ENCODE measurements at places on chromosomes 2 and 18.

DNA sequence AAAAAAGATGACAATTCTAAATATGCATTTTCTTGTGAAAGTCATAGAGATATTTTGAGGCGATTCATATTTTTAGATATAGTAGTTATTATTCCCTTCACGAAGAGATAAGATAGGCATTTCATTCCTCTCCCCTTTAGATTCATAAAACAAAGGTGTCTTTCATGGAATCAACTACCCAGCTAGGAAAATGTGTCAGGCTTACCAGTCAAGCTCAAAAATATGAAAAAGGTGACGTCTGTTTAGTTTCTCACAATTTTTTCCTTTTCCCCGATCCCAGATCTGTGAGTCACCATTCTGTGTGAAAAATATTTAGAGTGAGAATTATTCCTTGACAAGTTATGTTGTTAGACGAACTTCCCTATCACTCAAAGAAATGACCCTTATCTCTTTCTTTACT is 95.4 kb upstream of the FN1 start:
- peak overlapping the region; percentile 97 for H3K27ac ChIP-seq
- H3K4me1 ChIP-seq = peaks cover 70% of the 10 kb centered on the region
- H3K27me3 ChIP-seq = no peaks in the 10 kb centered on the region
- DNase-seq = peak; percentile 83

DNA sequence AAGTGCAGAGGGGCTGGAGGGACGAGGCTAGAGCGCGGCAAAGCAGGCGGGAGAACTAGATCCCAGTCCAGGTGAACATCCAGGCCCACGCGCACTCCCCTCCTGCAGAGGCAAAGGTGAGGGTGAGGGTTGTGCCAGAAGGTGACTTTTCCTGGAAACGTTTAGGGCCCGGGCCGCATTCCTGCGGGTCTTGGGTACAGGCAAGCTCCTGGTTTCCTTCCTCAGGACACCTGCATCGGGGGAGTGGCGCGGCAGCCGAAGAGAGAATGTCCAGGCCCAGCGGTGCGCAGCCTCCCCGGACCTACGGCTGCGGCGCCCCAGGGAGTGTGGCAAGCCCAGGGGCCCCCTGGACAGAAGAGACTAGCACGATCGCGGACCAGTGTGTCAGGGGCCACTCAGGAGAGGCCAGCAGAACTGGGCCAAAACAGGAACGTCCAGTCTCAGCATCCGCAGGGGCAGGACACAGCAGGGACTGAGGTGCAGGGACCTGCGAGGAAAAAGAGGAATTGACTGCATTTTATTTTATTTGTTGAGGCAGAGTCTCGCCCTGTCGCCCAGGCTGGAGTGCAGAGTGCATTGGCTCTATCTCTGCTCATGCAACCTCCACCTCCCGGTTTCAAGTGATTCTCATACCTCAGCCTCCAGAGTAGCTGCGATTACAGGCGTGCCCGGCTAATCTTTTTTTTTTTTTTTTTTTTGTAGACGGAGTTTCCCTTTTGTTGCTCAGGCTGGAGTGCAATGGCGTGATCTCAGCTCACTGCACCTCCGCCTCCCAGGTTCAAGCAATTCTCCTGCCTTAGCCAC is 8.7 kb upstream of the IMPA2 start:
- no peaks in the 10 kb centered on the region for H3K27me3 ChIP-seq
- no peak for DNase-seq
- H3K4me1 ChIP-seq = no peaks in the 10 kb centered on the region

DNA sequence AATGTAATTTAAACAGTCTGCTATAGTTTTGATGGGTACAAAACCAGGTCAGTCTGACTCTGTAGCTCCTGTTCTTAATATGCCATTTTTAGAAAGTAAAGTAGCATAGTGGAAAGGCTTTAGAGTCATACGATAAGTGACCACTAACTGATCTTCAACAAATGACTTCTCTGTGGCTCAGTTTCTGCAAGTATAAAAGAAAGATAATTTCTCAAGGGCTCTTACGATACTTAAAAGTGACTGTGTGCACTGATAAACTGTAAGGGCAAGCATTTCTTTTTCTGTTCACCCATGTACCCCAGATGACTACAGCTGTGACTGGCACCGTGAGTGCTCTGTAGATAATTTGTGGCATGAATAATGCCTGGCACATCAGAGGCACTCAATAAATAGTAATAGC is 178.7 kb downstream of the LCLAT1 start:
- no peaks in the 10 kb centered on the region for H3K36me3 ChIP-seq
- no peak overlapping the region for H3K27ac ChIP-seq
- no peaks in the 10 kb centered on the region for H3K27me3 ChIP-seq
- peaks cover 17% of the 10 kb centered on the region for H3K4me1 ChIP-seq

- no peak for DNase-seq
- no peaks in the 10 kb centered on the region for H3K27me3 ChIP-seq
- no peak overlapping the region for H3K27ac ChIP-seq
- peaks cover 18% of the 10 kb centered on the region for H3K4me1 ChIP-seq
- no peaks in the 10 kb centered on the region for H3K36me3 ChIP-seq
These were observed 130.2 kb downstream of the NCKAP5 start for GRCh38 chr2:133438026-133438425.

GRCh38 chr2:73070643-73071359 is 711 bp downstream of the SFXN5 start:
- peak overlapping the region; percentile 78 for H3K4me3 ChIP-seq
- no peaks in the 10 kb centered on the region for H3K27me3 ChIP-seq
- DNase-seq = peak; percentile 72
- no peaks in the 10 kb centered on the region for H3K36me3 ChIP-seq
- peaks cover 9% of the 10 kb centered on the region for H3K4me1 ChIP-seq

GRCh38 chr18:25990473-25990872 is 99.9 kb downstream of the SS18 start:
- H3K4me3 ChIP-seq = no peak overlapping the region
- no peak for DNase-seq
- no peaks in the 10 kb centered on the region for H3K36me3 ChIP-seq
- no peaks in the 10 kb centered on the region for H3K4me1 ChIP-seq
- H3K27ac ChIP-seq = no peak overlapping the region

- H3K36me3 ChIP-seq = no peaks in the 10 kb centered on the region
- peaks cover 29% of the 10 kb centered on the region for H3K4me1 ChIP-seq
- no peak overlapping the region for H3K27ac ChIP-seq
- no peak overlapping the region for H3K4me3 ChIP-seq
These were observed 406.6 kb upstream of the MMADHC start for GRCh38 chr2:149994057-149994728.

DNA sequence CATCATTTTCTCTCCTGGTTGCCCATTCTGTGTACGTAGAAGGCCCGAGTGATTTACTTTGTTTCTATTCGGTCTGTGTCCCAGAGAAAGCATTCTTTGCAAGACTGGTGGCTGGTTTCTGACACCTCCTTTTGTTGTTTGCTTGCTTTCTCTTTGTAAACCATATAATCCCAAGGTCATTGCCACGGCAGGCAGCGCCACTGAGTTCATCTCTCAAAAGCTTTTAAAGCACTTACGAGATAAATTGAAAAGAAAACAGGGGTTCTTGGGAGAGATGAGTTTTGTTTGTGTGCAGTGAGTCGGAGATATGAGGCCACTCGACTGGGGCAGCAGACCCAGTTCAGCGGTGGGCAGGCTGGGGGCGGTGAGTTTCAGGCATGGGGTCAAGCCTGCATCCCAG is 137.6 kb downstream of the NCK2 start:
- no peak for DNase-seq
- peaks cover 14% of the 10 kb centered on the region for H3K4me1 ChIP-seq
- H3K27me3 ChIP-seq = no peaks in the 10 kb centered on the region
- no peak overlapping the region for H3K4me3 ChIP-seq
- H3K36me3 ChIP-seq = no peaks in the 10 kb centered on the region

GRCh38 chr18:40415821-40416220 is 1539.2 kb upstream of the PIK3C3 start:
- DNase-seq = no peak
- no peak overlapping the region for H3K27ac ChIP-seq
- no peaks in the 10 kb centered on the region for H3K36me3 ChIP-seq
- H3K4me3 ChIP-seq = no peak overlapping the region
- no peaks in the 10 kb centered on the region for H3K27me3 ChIP-seq

- H3K4me3 ChIP-seq = no peak overlapping the region
- peak; percentile 53 for DNase-seq
- no peak overlapping the region for H3K27ac ChIP-seq
- no peaks in the 10 kb centered on the region for H3K36me3 ChIP-seq
These were observed 15.6 kb downstream of the TRABD2A start for GRCh38 chr2:84865181-84865783.

Measured in GM23248 (cell line).